Kidney epithelial cell (primary cell): ENCODE measurements at places on chromosomes 2 and 18.

- no peak for DNase-seq
Observed at GRCh38 chr2:169509298-169509885, at the start of gene KLHL41. Gene KLHL41, plus strand, starts transcription at chr2:169509702. Its CDS starts 77 bp downstream, at chr2:169509779.

- no peak for DNase-seq
Observed at GRCh38 chr18:26637324-26637723, 89.0 kb upstream of the KCTD1 start.

GRCh38 chr2:173075056-173075780 is 428 bp upstream of the MAP3K20 start:
- DNase-seq, result no peak

GRCh38 chr2:65997961-65998360 is 437.0 kb upstream of the MEIS1 start:
- no peak for DNase-seq

DNA sequence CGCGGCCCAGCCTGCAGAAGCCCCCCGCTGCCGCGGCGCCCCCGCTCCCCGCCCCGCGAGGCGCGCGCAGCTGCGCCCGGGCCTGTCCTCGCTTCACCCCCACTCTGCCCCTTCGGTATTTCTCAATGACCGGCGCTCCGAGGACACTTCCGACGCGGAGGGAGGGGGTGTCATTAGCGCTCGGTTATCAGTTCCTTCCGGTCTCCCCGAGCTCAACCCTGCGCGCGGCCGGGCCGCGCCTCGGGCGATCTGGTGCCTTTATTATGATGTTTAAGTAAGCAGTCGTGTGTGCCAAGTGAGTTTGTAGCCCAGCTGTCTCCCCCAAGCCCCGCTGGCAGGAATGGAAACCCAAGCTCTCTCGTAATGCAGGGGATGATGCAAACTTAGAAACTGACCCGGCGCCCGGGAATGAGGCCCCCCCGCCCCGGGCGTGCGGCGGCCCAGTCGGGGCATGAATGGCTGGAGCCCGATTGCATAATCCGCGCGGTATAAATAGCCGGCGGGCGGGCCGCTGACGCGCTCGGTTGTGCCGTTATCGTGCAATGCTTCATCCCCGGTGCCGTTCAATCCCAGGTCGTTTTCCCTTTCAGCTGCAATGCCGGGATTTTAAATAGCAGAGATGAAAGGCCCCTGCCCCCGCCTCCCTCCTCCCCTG is 3.9 kb upstream of the SPRED2 start:
- peak; percentile 55 for DNase-seq

DNA sequence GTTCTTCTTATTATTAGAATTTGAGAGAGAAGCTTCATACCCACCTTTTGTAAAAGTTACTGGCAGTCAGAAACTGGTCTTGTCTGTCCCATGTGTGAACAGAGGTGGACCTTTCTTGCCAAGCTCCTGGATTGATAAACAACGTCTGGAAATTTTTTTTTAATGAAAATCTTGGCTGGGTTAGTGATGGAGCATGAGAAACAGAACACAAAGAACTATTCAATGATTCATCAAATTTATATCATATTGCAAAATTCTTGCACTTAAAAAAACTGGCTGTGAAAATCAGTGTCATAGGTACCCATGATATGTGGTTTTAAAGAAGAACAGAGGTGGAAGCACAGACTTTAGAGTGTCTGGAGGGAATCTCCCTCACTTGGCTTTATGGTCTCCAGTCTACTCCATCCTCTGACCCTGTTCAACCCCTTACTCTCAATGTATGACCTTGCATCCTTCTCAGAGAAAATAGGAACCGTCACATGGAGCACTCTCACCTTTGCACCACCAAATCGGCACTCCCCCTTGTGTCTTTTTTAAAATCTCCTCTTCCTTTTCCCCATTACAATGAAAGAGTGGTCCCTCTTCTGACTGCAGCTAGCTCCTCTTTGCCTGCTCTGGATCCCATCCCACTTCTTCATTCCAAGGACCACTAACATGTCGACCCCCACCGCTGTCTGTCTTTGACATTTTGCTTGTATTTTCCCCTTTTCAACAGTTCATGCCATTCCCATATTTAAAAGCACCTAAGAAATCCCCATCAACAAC is 58.2 kb downstream of the COPS8 start:
- DNase-seq, result no peak

DNA sequence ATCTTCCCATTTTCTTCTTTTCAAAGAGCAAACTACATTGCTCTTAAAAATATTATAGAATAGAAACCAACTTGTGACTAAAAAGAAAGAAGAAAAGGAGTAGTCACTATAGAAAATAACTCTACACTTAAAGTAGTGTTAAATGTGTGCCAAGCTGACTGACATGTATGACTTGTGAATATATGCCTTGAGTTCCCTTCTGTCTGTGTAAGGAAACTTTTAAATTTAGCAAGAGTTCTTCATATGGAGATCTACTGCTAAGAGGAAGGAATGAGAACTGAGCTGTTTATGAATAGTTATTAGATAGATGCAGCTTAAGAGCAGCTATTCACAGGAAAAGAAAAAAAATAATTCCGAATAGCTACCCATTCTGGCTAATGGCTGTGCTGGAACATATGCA is 1221.7 kb upstream of the ZEB2 start:
- no peak for DNase-seq

DNA sequence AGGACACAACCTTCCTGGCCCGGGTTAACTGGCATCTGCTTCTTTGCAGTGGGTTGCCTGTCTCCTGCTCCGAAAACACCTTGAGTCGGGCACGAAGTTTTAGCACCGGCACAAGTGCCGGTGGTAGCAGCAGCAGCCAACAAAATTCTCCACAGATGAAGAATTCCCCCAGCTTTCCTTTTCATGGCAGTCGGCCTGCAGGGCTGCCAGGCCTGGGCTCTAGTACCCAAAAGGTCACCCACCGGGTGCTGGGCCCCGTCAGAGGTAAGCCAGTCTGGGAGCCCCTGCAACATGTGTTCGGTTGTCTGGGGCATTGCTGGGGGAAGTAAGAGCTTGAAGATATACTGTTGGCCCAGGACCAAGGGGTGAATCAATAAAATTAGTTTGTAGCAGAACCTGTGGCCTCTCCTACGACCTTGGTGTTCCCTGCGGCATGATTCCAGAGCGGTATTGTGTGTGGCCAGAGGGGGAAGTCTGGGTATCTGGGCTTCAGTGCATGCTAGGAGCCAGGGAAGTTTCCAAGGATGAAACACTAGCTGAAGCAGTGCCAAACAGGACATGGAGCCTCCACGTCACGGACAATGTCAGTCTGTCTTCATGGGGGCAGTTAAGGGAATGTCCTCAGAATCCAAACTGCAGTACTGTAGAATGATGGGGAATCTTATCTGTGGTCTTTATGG is 7.8 kb downstream of the AGBL5 start:
- no peak for DNase-seq

DNA sequence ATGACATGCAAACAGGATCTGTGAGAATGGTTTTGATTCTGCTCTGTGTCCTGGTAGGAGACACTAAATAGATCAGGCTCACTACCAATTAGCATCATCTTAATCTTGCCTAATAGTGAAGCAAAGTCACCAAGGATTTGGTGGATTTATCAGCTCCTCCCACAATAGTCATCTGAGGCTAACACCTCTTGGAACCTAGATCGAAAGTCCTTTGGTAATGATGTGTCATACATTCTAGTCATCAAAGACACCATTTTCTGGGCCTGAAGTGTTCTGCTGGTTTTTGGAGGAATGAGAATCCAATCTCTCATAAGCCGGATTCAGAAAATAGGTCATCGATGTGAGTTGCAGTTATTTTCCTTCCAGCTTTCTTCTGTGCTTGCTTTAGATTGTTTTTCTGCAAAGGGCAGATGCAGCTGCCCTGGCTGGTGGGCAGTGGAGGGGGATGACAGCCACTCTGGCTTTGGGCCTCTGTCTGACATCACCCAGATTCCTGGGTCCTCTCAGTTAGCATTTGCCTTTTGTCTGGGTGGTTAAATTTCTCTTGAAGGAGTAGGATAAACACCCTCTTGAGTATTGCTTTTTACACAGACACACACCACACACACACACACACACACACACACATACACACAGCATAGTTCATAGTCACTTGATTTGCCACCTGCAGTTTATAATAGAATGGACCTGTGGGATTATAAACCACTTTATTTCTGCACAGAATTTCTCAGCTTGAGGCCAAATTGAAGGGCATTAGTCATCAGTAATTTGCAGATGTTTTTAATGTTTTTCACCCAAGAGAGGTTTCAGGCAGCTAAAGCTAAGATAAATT is at the start of gene MYO3B:
MYO3B (plus strand) TSS at position 198 of the 832 bp plus-strand sequence; CDS start at position 339, 141 bp downstream.
- DNase-seq, result peak; percentile 48

- DNase-seq, result no peak
Observed at GRCh38 chr2:227320305-227321094, 4.6 kb upstream of the MFF start.

DNA sequence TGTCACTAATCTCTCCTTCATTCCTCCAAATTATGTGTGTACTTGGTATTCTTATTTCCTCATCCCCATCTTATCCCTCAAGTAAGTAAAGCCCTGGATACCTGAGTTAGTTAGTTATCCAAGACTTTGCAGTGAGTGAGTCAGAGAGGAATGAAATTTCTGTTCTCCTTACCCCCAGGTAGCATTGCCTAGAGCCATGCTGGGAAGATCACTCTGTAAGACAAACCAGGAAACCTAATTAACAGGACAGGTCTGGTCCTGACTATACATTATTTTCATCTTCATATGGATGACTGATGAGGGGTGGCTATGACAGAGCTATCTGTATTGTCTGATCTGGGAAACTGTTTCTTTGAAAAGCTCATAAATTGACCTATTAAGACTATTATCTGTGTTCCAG is 55.0 kb upstream of the ITGA6 start:
- DNase-seq, result no peak

GRCh38 chr18:68623342-68623741 is 91.6 kb downstream of the TMX3 start:
- peak; percentile 18 for DNase-seq

DNA sequence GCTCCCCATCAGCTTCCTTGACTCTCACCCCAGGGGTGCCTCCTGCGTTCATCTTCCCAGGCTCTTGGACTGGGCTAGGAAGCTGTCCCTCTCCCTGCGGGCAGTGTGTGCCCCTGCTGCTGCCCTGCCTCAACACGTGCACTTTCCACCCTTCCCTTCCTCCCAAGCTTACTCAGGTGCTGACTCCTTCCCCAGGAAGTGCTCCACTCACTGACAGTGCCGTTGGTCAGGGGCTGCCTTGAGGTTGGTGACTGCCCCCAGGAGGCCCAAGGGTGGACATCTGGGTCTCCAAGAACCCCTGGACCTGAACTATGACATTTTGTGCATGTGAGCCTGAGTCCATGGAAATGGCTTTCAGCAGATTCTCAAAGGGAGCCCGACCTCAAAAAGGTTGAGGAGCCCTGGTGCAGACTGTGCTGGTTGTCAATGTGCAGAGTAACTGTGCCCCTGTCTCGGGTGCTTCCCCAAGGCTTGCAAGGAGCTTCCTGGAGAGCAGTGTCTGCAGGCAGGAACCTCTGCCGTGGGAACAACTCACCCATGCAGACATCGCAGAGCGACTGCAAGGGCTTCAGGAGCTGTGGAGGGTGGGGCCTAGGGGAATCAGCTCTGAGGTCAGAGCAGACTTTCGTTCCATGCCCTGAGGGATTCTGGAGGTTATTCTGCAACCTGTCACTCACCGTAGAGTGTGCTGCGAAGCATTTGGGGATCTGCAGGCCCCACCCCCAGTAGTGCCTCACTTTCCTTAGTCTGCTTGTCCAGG is 116.5 kb upstream of the MCFD2 start:
- DNase-seq, result no peak

DNA sequence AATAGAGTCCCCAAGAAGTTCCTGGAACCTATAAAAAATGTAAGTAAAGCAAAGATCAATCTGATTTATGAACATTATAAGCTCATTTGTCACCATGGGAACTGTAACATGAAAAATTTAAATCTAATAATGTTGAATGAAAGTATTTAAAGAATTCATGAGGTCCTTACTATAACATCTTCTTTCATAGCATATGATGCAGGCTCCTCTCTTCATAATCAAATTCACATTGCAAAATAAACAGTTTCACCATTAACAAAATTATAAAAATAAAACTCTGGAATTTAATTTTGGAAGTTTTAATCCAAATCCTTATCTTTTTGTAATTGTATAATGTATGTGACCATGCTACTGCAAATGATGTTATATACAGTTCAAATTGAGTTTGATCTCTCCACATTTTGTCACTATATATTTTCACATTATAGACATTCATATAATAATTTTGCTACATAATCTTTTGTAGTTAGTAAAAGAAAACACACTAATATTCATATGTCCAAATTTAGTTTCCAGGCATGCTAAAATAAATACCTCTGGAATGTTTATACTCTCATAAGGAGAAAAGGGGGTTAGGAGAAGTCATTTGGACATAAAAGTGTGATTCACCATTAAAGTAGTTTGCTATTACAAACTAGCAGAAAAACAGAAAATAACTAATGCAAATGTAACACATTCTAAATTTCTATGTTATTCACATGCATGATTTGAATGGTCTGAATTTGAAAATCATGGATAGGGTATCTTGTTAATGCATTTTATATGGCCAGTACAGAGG is 954.1 kb downstream of the DSC3 start:
- DNase-seq, result no peak

- DNase-seq, result no peak
Observed at GRCh38 chr2:12050396-12050795, 304.0 kb downstream of the LPIN1 start.

DNA sequence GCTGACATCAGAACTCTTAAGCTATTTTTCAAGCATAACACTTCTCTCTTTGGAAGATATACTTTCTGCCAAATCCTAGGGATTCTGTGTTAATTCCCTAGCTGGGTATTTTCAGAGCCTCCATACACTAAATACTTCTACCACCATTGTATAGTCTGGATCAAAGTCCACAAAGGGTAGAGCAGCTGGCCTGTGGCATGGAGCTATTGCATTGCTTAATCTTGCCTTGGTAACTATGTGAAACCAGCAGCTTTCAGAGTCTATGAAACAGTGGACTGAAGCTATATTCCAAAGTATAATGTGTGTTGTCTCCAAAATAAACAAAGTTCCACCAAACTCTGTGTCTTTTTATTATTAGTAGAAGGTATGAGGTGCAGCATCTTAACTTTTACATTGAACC is 296.9 kb upstream of the CDH19 start:
- no peak for DNase-seq

DNA sequence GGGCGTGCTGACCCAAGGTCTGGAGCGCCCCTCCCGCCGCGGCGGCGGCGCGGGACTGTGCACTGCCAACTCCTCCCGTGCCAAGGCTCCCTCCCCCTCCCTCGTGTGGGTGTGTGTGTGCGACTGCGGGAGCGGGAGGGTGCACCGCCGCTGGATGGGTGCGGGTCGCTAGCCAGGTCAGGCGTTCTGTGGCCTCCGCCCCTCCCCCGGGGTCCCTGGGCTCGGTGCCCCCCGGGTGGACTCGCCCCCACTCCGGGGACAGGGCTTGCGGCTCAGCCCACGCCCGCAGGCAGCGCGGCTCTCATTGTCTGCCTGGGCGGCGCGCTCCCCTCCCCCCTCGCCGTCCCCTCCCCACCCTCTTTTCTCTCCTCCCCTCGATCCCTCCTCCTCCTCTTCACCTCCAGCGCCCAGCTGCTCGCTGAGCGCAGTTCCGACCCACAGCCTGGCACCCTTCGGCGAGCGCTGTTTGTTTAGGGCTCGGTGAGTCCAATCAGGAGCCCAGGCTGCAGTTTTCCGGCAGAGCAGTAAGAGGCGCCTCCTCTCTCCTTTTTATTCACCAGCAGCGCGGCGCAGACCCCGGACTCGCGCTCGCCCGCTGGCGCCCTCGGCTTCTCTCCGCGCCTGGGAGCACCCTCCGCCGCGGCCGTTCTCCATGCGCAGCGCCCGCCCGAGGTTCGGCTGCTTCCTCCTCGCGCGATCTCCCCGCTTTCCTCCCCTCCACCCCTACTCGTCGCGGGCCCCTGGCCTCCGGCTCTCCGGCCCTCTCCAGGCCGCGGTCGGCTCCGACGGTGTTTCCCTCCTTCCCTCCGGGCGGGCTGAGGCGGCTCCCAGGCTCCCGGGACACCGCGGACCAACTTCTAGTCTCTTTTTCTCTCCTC is at the start of gene GATA6:
GATA6 (plus strand) TSS at position 579 of the 878 bp plus-strand sequence. CDS start 1,556 bp downstream, outside the sequence.
- peak; percentile 57 for DNase-seq
